ENCODE measurements at places on chromosomes 11 and 22.

DNA sequence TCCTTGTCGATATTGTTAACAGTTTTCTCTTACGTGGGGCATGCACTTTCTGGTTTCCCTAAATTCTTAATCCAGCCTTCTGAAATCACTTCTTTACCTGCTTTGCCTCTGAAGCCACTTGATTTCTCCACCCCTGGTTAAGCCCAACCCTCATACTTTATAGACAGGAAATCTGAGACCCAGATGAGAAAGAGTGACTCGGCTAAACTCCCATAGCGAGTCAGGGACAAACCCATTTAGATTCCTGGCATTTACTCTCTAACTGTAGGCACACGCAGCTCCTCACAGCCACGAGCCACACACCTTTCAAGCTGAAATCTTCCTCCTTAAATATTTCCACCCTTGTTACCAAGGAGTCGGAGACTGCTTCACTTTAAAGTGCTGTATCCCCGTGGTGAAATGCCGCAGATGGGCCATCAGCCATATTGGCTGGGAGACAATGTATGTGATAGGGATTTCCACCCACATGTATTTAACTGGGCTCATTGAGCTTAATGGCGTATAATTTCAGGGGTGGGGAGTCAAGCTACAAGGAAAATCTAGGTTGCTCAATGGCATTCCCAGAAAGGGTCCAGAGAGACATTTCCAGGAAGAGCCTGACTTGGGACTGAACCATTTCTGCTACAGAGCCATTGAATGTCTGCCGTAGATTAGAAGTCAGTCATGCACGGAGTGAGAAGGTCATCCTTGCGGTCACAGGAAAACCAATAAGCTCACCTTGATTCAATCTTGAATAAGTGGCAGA is 49.9 kb upstream of the GRK3 start:
- DNase-seq, result no peak

- DNase-seq, result no peak
Measured at GRCh38 chr22:30495041-30495784, 10.3 kb downstream of the SEC14L4 start.

GRCh38 chr11:75654314-75654713 is 14.5 kb downstream of the MAP6 start:
- DNase-seq, result no peak

- no peak for DNase-seq
Measured at GRCh38 chr11:41189701-41190436, 269.6 kb downstream of the LRRC4C start.

DNA sequence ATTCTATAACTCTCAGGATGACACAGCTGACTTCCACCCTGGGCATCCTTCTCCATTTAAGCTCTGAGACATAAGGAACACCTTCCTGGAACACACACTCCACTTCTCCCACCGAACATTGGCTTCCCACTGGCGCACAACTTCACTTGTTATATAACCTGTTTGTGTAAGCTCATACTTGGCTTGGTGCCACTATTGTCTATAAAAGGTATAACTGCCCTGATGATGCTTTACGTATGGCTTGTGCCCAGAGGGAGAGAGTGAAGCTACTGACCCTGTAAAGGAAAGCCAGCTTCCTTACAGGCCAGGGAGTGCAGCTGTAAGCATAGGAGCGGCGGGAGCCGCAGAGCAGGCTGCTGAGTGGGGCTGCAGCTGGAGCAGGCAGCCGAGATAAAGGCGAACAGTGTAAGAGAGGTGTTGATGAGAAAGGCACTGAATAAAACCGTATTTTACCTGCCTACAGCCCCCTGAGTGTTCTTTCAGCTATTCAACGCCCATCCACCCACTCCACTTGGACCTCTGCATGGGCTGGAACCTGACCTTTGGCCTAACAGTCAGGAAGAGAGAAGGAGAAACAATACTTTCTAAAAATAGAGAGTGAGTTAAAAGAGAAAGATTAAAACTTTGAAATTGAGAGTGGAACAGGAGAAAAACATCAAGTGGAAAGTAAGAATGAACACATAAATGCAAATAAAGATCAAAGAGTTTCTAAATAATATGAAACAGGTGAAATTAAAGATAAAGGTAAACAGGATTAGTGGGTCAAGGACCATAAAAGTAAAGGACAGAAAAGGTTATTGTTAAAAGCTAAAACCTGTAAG is 252.1 kb upstream of the ARHGAP42 start:
- DNase-seq, result no peak

DNA sequence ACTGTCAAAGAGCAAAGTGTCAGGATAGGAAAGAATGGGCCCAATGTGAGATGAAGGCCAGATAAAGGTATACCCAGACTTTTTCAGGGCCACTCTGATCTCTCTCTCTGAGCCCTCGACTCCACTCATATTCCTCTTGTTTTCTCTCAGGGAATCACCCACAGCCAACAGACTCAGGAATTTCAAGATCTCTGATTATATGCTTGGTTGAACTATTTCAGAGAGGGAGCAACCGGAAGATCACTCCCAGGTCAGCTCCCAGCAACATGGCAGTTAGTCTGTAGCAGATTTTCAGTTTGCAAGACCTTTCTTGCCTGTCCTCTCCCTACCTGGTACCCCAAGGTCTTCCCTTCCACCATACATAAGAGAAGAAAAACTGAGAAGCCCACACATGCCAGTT is 102.5 kb downstream of the C11orf58 start:
- no peak for DNase-seq

GRCh38 chr22:32469799-32470212 is 4.8 kb upstream of the FBXO7 start:
- DNase-seq, result no peak

GRCh38 chr11:118263695-118264568 is at the start of gene MPZL2:
Gene MPZL2, minus strand, starts transcription at chr11:118264297. Its CDS starts 144 bp downstream, at chr11:118264153.
- DNase-seq, result peak; percentile 8

DNA sequence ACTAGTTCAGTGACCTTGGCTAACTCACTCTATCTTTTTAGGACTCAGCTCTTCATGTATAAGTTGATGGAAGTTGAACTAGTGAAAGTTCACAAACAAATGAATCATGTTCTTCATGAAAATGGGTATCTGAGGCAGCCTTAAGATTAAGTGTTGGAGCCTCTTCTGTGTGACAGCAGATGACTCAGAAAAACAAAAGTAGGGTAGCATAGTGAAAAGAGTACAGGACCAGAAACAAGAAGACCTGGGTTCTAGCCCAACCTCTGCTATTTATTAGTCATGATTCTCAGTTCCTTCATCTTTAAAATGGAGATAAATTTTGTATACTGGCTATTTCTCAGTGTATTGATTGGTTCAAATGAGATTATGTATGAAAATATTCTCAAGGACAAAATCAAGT is 60.2 kb downstream of the USP35 start:
- no peak for DNase-seq

- DNase-seq, result no peak
Measured at GRCh38 chr22:42442748-42443147, 10.5 kb upstream of the NFAM1 start.

GRCh38 chr11:3202759-3203158 is 15.9 kb downstream of the MRGPRG start:
- no peak for DNase-seq
